ENCODE measurements at places on chromosomes 3 and 15.

DNA sequence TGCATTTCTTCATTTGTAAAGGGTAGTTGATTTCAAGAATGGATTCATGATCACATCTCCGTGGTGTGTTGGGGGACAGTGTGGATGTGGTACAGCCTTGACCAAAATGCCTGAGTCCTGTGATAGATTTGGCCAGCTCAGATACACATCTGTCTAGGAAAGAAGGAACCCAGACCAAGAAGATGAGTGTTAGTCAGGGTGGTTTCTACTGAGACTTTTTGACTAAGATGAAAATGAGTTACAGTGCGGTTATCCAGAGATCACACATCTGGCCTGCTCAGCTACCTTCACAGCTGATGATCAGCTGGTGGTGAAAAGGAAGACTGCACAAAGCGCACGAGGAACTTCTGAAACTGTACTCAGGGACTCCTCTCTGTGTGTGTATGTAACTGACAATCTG lies 68.0 kb downstream of the FNDC3B start:
- DNase-seq, result no peak

- DNase-seq, result peak; percentile 40
Measured at GRCh38 chr3:44509393-44509921, 32.0 kb upstream of the ZNF445 start.

GRCh38 chr3:19632099-19633074 lies 301.6 kb downstream of the EFHB start:
- no peak for DNase-seq

DNA sequence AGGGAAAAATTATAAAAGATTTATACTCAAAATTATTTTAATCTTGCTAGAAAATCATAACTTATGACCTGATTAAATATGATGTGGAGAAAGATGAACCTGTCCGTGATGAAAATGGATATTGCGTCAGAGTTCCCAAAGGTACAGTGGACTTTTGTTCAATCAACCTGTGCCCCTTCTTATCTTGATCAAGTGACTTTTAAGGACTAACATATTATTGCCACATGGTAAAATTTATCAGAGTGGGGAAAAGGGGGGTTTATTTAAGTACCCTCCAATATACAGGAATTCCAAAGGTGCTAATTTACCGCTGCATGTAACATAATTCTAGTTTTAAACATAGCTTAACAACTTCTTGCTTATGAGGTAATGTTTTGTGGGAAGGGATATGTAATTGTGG lies 39.6 kb downstream of the HDC start:
- DNase-seq, result no peak

- DNase-seq, result no peak
Measured at GRCh38 chr3:168806871-168807270, 711.1 kb upstream of the GOLIM4 start.

DNA sequence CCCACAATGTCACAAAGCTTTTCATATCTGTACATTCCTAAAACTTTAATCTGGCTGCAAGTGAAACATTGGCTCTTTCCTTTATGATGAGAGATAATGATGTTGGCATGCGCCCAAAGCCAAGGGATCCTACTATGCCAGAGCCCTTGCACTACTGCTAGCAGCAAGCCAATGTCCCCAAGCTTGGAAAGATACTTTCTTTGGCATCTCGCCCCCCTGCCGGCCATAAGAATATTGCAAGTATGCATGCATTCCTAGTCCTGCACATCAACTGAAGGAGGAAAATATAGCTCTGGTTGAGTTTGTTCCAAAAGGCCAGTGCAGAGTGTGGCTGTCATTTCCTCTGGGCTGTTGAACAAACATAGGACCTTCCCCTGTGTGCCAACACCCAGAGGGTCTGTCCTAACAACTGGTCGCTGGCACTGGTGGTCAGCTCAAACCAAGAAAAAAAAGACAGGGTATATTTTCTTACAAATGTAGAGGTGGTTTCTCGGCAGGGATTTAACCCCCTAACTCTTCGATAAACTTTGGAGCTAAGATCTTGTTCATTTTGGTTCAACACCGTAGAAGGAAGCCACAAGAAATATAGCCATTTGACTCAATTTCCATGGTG lies 120.9 kb upstream of the ZBED2 start:
- DNase-seq, result peak; percentile 86

GRCh38 chr3:180930526-180930925 lies 18.1 kb downstream of the FXR1 start:
- no peak for DNase-seq

DNA sequence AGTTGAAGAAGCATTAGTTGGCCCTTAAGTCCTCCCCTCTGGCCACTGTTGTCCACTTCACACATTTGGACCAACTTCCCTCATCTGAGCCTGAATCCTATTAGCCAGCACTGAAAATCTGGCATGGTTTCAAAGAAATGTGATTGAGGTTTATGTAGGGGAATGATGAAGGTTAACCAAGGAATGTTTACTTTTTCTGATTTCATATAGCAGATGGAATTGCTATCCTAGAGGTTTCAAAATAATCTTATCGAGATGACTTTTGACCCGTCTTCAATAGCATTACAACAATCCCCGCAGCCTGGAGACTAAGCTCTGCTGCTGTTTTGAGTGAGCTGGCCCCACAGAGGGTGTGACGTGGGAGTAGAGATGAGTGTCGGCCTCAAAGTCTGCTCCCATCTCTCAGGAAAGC lies 200.8 kb upstream of the IL12A start:
- DNase-seq, result peak; percentile 63

- no peak for DNase-seq
Measured at GRCh38 chr15:29270169-29270955, 740 bp upstream of the NSMCE3 start.

GRCh38 chr3:160949460-160949859 lies 155.7 kb downstream of the B3GALNT1 start:
- DNase-seq, result no peak

- no peak for DNase-seq
Measured at GRCh38 chr3:197338586-197338985, 40.2 kb upstream of the DLG1 start.

DNA sequence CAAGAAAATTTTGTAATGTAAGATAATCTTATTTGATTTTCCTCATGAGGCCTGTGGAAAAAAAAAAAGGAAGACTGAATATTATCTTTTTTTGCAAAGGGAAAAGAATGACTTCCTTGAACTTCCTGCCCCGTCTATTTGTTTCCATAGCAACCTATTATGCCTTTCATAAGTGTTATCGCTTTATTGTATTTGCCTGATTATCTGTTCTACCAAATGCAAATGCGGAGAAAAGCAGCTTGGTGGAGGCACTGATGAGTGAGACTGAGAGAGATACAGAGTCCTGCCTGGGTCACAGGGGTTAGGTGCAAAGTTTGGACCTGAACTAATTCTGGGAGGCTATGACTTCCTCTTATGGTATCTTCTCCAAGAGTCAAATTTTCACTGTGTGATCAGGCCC lies 334.0 kb upstream of the KCNMB2 start:
- DNase-seq, result no peak

DNA sequence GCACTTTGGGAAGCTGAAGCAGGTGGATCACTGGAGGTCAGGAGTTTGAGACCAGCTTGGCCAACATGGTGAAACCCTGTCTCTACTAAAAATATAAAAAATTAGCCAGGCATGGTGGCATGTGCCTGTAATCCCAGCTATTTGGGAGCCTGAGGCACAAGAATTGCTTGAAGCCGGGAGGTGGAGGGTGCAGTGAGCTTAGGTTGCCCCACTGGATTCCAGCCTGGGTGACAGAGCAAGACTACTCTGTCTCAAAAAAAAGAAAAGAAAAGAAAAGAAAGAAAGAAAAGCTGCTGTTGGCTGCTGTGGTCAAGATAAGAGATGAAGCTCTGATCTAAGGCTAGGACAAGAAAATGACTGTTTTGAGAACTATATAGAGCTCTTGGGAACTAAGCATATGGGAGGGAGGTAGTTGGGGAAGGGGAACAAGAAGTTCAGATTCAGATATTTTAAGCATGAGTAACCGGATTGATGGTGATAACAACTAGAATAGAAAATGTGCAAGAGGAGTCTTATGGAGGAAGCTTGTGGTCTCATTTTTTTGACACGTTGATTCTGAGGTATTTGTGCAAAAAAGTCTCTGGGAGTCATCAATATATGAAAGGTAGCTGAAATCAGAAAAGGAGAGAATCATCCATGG lies 25.7 kb downstream of the DNAH12 start:
- no peak for DNase-seq

DNA sequence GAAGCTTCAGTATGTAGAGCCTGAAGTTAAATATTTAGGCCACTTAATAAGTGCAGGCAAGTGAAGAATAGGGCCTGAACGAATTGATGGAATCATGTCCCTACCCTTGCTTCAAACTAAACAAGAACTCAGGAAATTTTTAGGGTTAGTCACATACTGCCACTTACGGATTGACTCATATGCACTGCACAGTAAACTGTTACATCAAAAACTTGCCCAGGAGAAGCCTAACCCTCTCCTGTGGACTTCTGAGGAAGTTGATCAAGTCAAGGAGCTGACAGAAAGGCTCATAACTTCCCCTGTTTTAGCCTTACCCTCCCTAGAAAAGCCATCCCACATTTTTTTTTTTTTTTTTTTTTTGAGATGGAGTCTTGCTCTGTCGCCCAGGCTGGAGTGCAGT lies 20.6 kb upstream of the KBTBD12 start:
- DNase-seq, result no peak

GRCh38 chr3:157238457-157238856 lies 78.5 kb upstream of the CCNL1 start:
- no peak for DNase-seq

DNA sequence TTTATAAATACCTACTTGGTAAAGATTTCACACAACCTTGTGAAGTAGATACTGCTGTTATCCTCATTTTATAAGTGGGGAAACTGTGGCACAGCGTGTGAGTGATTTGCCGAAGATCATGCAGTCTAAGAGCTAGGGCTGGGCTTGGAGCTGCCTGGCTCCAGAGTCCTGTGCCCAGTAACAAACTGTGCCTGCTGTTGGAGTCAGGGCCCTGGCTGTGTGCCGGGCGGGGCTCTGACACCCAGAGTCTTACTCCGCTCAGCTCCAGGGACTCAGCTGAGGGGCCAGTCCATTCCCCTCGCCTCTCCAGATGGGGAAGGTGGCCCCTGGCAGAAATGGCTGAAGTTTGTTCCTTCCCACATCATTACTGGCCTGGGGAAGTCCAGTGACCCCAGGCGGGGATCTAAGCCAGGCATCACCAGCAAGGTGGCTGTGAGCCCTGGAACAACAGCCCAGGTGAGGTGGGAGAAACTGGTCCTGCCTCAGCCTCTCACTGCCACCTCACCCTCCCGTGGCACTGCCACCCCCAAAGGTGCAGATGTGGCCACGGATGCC lies 17.3 kb upstream of the PLXNA1 start:
- DNase-seq, result no peak

- no peak for DNase-seq
Measured at GRCh38 chr15:63104727-63105126, 16.9 kb upstream of the LACTB start.

DNA sequence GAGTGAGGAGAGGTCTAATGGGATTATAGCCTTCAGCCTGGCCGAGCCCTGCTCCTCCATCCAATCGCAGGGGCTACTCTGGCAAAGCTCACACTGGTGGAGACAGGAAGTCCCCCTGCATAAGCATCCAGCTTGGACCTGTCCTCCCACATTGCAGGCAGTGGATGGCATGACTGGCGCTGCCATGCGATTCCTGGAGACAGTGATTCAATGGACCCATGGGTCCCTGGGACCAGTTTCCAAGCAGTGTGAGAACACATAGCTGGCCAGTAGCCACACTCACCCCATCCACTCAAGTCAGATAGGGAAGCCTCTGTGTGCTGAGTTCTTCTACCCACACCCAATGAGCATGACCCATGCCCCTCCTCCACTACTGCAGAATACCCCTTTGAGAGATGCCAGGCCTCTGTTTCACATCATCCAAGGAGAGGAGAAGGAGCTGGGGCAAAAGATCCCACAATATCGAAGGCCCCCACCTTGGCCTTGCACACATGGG lies 18.1 kb upstream of the POC1A start:
- DNase-seq, result peak; percentile 40

DNA sequence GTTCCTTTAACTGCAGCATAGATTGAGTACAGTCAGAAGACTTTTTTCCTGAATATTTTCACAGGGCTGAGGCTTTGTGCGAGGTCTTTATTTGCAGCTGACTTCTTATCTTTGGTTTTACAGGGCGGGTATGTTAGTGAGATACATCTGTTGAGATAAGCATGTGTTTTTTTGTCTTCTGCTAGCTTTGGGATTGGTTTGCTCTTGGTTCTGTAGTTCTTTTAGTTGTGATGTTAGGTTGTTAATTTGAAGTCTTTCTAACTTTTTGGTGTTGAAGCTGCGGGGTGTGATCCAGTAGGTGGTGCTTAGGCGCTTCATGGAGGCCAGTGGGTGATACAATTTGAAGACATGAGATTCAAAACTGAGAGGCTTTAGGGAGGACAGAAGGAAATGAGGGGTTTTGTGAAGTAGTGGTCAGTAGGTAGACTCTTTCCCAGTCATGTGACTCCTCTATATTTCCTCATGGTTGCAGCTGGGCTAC lies 67.9 kb upstream of the TNFSF10 start:
- DNase-seq, result no peak

GRCh38 chr3:152056481-152056880 lies 183.0 kb downstream of the SUCNR1 start:
- DNase-seq, result no peak

DNA sequence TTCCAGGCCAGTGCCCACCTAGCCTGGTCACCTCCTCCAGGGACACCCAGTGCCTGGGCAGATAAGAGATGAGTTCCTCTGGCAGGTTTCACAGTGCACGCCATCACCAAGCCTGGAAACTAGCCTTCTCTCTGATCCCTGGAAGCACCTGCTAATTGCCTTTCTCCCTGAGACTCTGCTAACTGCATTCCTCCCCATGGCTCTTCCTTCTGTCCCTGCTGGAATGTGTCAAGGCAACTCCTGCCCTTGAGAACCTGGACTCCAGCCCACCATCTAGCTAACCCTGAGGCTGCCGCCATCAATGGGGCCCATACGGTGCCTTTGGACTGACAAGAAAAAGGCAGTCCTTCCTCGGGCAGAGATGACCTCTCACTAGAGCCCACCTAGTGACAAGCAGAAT lies 18.5 kb downstream of the VIPR1 start:
- no peak for DNase-seq

DNA sequence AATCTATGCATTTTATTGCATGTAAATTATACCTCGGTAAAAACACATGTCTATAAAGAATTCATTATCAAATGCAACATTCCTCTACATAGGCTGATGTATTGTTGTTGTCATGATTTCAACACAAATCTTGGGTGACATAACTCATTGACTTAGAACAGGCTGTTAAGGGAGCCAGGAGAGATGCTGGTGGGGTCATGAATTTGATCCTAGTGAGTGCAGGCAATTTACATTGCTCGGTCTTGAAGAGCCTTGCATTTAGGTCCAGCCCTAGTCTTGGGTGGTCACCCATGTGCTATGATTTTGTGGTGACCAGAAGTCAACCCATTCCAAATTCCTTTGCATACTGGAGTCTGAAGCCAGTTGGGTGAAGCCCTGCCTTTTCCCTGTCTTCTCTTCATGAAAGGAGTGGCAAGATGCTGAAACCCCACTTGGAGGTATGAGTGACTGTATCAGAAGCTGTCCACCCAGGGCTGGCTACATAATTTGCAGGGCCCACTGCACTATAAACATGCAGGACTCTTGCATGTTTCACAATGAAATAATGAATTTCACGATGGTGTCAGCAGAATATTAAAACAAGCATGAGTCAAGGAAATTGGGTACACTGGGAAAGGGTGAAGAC lies 59.2 kb downstream of the RPLP1 start:
- no peak for DNase-seq
